ENCODE measurements at places on chromosomes 6 and 20.

DNA sequence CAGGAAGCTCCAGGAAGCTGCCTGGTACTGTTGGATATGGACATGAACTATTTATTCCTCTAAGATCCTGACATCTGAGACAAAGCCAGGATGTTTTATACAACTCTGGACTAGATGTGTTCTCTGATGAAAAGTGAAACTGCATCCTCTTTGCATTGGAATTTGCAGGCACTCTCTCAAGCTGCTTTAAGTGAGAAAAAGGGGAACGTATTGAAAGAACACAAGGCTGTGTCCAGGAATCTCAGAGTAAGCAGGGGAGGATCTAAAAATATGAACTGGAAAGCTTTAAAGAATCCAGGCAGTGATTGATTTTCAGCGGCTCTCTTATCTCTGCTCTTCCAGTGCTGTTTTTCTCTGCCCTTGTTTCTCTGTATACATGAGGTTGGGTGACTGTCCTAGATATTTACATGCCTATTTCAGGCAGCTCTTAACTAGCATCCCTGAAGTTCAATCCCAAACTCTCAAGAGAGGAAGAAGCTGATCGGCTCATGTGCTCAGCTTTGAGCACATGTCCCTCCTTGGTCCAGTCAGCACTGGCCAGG lies 193.8 kb downstream of the PLCB4 start:
- no peak for DNase-seq

- DNase-seq: no peak
Observed at GRCh38 chr20:37567331-37567665, 39.6 kb upstream of the BLCAP start.

DNA sequence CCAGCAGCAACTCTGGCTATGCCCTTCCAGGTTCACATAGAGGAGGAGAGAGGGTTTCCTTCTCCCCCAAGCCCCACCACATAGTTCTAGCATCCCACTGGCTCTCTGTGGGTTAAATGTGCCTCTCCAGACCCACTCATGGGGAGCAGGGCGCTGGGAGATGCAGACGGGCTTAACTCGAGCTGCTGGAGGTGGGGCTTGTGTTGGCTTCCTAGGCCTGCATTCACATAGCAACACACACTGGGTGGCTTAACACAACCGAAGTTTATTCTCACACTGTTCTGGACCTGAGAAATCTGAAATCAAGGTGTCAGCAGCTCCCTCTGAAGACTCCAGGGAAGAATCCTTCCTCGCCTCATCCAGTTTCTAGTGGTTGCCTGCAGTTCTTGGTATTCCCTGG lies 33.6 kb downstream of the SLC2A10 start:
- DNase-seq: no peak

DNA sequence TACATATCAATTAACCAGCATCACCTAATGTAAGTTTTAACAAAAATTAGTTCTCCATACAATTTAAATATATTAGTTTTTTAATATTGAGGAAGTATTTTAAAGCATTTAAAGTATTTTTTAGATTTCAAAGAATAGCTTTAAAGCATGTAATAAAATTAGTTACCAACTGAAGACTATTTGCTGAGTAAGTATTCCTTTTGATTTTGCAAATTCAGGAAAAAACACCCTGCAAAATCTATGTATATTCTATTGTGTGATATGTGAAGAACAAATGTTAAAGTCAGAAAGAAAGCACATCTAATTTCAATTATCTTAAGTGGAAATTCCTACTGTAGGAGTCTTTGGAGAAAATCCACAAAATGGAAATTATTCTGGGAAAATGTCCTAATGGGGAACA lies 107.3 kb downstream of the COL21A1 start:
- no peak for DNase-seq

GRCh38 chr20:9510911-9511310 lies 3.5 kb upstream of the LAMP5 start:
- DNase-seq: no peak

DNA sequence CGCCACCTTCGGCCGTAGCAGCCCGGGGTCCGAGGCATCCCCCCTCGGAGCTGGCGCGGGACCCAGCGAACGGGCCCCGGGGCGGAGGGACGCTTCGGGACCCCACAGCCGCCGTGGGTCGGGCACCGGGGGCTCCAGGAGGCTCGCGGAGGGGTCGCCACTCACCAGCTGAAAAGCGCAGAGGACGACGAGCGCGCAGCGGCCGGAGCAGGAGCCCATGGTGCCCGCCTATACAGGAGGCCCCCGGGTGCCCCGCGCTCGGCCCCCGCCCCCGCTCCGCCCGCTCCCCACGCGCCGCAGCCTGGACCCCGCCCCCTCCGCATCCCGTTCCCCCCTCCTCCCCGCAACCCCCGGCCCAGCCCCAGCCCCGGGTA lies at the start of gene NKAIN4:
TSS of gene NKAIN4 (minus strand) at position 232 of the 374 bp plus-strand sequence. CDS start at position 219, 13 bp downstream.
- DNase-seq: no peak

DNA sequence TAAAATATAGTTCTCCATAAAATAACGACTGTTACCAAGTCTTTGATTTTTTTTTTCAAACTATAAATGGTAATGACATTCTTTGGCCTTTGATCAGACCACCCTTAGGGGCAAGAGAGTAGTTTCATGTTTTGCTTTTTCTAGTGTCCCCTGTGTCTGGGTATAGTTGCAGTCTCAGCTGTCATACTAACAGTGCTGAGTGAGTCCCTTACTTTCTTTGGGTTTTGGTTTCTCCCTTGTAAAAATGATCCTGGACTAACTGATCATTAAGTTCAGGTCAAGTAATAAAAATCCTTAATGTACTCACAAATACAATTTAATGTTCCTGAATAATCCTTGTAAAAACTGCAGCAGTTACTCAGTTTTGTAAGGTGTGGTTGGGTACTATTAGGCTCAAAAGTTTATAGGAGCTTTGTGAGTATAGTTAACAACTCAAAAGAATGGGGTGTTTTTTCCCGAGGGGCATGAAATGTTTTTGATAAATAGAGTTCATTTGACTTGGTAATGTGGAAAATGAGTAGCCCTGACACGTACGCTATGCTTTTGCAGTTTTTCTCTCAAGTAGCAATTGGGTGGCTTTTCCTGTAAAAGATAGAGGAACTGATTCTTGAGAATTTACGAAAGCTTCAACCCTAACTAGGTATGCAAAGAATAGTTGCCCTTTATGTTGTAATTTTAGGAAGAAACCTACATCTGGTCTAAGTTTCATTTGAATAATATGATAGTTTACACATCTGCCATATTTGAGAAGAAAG lies 6.2 kb downstream of the PTPN1 start:
- DNase-seq: peak; percentile 64

DNA sequence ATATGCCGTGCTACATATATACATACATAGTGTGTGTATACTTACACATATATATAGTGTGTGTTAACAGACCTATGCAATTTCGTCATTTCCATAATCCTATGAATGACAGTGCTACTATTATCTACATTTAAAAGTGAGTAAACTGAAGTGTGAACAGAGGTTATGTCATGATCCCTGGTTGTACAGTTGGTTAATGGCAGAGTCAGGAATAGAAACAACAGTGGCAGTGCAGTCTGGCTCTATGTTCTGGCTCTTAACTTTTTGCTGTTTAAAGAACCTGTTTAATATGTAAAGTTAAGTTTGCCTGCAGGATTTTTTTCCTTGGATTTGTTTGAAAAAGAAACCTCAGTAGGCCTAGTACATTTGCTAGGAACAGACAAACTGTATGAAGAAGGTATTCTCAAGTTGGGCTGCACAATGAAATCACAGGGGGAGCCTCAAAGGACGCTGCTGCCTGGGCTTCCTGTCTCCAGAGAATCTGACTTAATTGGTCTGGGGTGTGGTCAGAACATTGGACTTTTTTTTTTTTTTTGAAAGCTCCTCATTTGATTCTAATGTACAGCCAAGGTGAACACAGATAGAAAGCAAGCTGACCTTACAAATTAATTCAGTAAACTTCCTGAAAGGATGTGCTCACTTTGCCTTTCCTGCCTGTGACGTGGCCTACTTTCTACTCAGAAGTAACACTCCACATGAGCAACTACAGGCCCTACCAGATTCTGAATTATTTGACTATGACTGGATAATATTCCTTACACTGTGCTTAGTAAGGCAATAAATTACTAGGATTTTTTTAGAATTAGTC lies 29.4 kb downstream of the PLCB1 start:
- DNase-seq: no peak

GRCh38 chr6:164396071-164397047 lies 913.0 kb downstream of the C6orf118 start:
- no peak for DNase-seq

- DNase-seq: no peak
Observed at GRCh38 chr20:822651-823573, 10.6 kb upstream of the FAM110A start.

- DNase-seq: no peak
Observed at GRCh38 chr6:170155464-170156196, 135.2 kb downstream of the DLL1 start.

DNA sequence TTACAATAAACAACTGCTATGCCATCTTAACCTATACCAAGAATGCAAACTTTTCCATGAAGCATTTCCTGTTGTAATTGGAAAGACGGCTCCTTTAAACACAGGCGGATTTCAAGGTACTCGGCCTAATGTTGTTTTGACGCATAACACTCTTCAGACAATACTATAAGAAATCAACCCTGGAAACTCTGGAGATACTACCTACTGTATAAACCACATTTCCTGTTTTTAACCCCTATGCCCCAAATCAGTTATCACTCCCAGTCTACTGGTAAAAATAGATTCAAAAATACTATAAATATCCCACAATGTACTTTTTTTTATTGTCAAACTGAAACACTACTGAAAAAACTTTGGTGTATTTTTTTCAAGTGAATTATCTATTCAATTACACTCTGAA lies 118.1 kb downstream of the IRF4 start:
- DNase-seq: no peak

DNA sequence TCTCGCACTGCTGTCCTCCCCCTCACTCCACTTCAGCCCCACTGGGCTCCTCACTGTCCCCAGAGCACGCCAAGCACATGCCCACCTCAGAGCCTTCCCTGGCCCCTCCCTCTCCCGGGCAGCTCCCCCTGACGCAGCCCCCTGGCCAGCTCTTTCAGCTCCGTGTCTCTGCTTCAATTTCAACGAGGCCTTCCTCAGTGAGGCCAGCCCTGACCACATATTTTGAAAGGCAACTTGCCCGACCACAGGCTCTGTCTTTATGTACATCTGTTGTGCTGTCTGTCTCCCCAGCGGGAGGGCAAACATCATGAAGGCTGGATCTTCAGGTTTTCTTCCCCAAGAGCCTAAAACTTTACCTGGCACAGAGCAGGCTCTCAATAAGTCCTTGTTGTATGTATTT lies 44.6 kb downstream of the JPH2 start:
- DNase-seq: no peak

GRCh38 chr20:33434434-33434833 lies 9.1 kb downstream of the SNTA1 start:
- no peak for DNase-seq

DNA sequence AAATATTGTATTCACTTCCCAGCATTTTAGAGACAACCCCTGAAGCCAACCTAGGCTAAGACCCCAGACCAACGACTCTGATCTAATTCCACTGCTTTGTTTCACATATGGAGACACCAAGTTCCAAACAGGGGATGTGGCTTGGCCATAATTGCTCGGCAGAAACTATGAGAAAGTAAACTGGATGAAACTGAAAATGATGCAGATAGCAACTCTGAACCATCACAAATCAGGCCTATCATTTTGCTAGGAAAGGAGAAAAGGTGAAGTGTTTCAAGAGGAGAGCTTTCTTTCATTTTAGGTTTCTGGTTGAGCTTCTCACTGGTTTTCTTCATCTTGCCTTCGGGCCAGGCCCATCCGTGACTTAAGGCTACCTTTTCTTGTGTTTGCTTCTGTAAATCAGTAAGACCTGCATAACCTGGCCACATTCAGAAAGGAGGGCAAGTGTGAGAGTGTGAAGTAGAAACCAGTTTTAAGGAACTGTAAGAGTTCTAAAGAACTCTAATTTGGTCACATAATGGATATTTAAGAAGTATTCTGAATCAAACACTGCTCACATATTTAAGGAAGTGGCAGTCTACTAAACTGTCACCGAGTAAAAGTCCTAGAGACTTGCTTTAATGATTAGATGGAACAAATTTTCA lies 105.8 kb downstream of the BACH2 start:
- DNase-seq: no peak
